ENCODE measurements at places on chromosomes 3 and 15.
A peak's percentile ranks its signal among the peaks of the same experiment; 100 is the strongest.

DNA sequence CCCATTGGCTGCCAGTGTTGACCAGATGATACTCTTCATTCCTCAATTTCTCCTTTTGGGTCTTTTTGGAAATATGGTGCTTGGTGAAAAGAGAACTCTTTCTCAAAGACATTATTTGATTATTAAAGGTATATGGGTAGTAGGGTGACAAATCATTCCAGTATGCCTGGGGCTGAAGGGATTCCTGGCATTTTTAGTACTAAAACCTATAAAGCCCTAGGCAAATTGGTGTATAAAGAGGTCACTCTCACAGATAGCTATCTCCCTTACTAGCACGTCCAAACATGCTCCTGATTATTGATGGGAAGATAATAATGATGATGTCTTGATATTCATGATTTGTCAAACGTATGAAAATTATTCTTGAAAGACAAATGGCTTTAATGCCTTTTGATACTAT lies 1.1 kb downstream of the GABRR3 start:
- DNase-seq, result no peak

- peak; percentile 52 for DNase-seq
These were observed 2.9 kb downstream of the GNAT1 start for GRCh38 chr3:50194128-50194902.

- DNase-seq, result no peak
These were observed 8.5 kb upstream of the CTXND1 start for GRCh38 chr15:80260551-80260950.

- no peak for DNase-seq
These were observed 11.4 kb downstream of the CCK start for GRCh38 chr3:42254566-42254965.

DNA sequence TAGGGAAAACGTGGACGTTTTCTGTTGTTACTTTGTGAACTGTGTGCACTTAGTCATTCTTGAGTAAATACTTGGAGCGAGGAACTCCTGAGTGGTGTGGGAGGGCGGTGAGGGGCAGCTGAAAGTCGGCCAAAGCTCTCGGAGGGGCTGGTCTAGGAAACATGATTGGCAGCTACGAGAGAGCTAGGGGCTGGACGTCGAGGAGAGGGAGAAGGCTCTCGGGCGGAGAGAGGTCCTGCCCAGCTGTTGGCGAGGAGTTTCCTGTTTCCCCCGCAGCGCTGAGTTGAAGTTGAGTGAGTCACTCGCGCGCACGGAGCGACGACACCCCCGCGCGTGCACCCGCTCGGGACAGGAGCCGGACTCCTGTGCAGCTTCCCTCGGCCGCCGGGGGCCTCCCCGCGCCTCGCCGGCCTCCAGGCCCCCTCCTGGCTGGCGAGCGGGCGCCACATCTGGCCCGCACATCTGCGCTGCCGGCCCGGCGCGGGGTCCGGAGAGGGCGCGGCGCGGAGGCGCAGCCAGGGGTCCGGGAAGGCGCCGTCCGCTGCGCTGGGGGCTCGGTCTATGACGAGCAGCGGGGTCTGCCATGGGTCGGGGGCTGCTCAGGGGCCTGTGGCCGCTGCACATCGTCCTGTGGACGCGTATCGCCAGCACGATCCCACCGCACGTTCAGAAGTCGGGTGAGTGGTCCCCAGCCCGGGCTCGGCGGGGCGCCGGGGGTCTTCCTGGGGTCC lies at the start of gene TGFBR2:
TSS of gene TGFBR2 (plus strand) at position 301 of the 731 bp plus-strand sequence. CDS start at position 584, 283 bp downstream.
- DNase-seq, result peak; percentile 93

DNA sequence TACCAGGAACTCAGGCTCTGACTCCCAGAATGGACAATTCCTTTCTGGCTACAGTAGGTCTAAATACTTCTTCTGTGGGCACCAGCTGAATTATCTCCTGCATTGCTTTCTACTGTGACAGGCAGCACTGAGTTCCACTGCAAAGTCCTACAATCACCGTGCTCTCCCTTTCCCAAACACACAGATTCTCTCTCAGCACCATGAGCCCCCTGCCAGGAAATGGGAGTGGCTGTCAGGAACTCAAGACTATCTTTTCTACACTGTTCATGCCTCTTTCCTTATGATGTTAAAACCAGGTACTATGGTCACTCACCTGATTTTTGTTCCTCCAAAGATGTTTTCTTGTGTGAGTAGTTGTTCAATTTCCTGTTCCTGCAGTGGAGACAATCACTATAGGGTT lies 383.4 kb downstream of the EPHA6 start:
- no peak for DNase-seq

- no peak for DNase-seq
These were observed 2.5 kb downstream of the MORC1 start for GRCh38 chr3:109115451-109115850.
